Renal pelvis (tissue), 12 donors: ENCODE measurements at places on chromosomes 12 and 14. TPM values are rescaled to one million over a fixed set of nuclear protein-coding genes. Genes with fewer than 3 reads are reported as not detected.

The TMEM253 gene
- polyA plus RNA-seq: 1.3 TPM

The CCDC198 gene
- 595 TPM for polyA plus RNA-seq

DNA sequence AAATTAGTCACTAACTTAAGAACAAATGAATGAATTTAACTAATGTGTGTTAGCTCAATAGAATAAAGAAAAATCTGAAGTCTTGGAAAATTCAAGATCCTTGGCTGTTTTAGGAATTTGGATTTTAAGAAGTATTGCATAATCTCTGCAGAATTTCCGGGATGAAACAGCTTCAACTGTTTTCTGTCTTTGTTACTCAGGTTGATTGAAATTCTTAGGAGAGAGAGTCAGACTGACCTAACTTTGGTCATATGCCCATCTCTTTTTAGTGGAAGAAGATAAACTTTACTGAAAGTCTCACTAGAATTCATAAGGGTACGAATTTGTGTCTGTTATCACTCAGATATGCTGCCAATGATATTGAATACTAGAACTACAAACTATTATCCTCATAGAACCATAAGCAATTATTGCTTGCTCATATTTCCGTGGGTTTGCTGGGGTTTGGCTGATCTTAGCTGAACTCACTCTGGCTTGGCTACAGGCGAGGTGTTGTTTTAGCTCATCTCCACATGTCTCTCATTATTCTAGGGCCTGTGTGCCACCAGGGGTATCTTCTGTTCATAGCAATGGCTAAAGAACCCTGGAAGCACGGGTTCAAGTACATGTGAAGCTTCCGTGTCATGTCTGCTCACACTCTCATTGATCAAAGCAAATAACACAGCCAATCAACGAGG, 257.4 kb upstream of the NOVA1 start:
- DNase-seq: no peak

DNA sequence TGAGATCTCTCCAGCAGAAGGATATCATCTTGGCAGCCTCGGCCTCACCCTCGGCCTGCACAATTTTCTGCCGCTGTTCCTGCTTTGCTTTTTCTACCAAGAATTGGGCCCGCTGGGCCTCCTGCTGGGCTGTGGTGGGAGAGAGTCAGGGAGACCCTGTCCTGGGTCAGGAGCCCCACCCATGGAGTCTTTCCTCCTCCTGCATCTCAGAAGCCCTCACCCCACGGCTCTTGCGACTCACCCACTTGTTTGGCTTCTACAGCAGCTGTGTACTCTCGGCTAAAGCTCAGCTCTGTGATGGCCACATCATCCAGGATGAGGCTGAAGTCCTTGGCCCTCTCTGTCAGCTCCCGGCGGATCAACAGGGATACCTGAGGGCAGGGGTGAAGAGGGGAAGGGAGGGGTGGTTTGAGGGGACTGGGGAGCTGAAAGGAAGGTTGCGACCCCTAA, 2.8 kb downstream of the PHB2 start:
- DNase-seq: no peak

DNA sequence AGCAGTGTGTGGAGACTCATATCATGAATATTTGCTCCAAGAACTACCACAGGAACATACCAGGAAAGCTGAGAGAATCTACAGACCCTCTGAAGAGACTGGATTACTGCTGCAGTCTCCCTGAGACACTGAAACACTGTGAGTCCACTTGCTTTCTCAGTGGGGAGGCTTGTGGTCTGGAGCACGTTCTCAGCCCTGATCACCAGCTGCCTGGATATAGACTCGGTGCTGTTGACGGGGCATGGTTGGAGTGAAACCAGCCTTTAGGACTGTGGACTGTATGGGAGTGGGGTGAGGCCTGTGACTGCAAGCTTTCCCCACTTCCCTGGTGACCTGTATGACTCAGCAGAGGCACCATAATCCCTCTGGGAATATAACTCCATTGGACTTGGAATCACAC, 525.8 kb upstream of the FBXO33 start:
- no peak for DNase-seq

DNA sequence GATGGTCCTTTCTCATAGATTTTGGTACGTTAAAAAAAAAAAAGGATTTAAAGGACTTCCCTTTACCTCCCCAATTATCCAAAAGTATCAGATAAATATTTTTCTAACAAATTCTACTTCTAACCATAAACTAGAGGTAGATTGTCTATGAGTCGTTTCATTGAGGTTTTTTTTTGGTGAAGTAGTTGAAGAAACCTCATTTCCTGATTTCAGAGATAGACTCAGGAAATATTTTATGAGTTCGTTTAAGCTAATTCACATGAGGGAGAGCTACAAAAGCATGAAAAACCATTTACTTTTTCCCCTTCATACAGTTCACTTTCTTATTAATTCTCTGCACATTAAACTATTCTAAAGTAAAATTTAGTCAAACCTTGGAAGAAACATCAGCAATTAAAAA, 112.5 kb downstream of the RALGAPA1 start:
- DNase-seq: no peak

GRCh38 chr12:55548756-55549155, 646 bp upstream of the OR6C4 start:
- DNase-seq: no peak
